ENCODE measurements at places on chromosomes 2 and 18.

- DNase-seq: no peak
These were observed 323.0 kb downstream of the FBXO15 start for GRCh38 chr18:73824671-73825070.

- DNase-seq: no peak
These were observed 96.5 kb downstream of the PTGR3 start for GRCh38 chr18:75112186-75113096.

DNA sequence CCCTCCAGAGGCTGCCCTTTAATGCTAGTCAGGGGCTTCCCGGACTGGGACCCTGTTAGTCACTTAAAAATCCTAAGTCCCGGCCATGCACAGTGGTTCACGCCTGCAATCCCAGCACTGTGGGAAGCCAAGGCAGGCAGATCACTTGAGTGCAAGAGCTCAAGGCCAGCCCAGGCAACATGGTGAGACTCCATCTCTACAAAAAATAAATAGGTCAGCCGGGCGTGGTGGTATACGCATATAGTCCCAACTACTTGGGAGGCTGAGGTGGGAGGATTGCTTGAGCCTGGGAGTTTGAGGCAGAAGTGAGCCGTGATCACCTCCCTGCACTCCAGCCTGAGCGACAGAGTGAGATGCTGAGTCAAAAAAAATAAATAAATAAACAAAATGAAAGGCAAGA, 17.2 kb upstream of the KCNG2 start:
- no peak for DNase-seq

GRCh38 chr18:32243358-32243757, 53.5 kb downstream of the MEP1B start:
- DNase-seq: no peak

GRCh38 chr18:44590956-44591670, 89.6 kb upstream of the SETBP1 start:
- DNase-seq: no peak
